T-cell (primary cell): ENCODE measurements at places on chromosomes 1 and 21.

GRCh38 chr1:111873460-111874030 is 115.9 kb downstream of the KCND3 start:
- H3K36me3 ChIP-seq, result no peaks in the 10 kb centered on the region
- no peak for DNase-seq
- H3K27ac ChIP-seq, result no peak overlapping the region
- no peak overlapping the region for H3K4me3 ChIP-seq
- no peaks in the 10 kb centered on the region for H3K4me1 ChIP-seq

DNA sequence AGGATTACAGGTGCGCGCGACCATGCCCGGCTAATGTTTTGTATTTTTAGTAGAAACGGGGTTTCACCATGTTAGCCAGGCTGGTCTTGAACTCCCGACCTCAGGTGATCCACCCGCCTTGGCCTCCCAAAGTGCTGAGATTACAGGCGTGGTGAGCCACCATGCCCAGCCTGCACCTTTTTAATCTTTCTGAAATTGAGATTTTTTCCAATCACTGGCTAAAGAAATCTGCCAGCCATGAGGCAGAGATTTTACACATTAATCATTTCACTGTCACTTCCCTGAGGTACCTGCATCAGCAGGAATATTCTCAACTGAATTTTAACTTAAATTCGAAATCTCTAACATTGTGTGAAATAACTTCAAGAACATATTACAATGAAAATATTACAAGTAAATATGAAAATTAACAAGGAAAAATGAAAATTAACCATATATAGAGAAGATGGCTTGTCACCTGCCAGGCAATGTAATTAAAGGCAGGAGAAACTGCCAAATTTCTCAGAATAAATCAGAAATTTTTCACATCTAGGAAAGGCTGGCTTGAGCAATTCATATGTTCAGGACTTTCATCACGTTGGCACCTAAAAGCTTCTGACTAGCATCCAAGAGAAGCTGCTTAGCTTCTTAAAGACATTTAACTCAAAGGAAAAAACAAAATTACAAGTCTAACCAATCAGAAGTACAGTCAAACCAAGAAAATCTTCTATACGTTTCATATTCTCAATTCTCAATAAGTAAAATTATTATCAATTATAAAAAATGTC is 5.9 kb downstream of the ANKRD13C start:
- no peaks in the 10 kb centered on the region for H3K36me3 ChIP-seq
- H3K27me3 ChIP-seq, result no peaks in the 10 kb centered on the region
- H3K4me1 ChIP-seq, result peaks cover 16% of the 10 kb centered on the region
- H3K4me3 ChIP-seq, result no peak overlapping the region
- no peak for DNase-seq

DNA sequence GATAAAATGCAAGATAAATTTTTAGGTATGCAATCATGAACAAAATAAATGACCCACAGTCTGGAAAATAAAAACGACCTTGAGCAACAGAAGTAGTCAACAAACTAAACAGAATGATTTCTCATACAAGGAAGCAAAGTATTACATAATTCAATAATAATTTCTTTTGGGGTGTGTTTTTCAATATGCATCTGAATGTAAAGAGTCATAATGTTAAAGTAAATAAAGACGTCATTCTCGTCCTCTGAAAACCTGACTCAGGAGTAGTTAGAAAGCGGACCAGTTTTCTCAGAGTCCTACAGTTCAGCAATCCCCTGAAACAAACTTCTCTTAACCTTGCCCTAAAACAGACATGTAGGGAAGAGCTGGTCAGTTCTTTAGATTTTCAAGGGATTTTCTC is 18.6 kb downstream of the CDC42BPA start:
- H3K4me1 ChIP-seq, result no peaks in the 10 kb centered on the region
- H3K4me3 ChIP-seq, result no peak overlapping the region

DNA sequence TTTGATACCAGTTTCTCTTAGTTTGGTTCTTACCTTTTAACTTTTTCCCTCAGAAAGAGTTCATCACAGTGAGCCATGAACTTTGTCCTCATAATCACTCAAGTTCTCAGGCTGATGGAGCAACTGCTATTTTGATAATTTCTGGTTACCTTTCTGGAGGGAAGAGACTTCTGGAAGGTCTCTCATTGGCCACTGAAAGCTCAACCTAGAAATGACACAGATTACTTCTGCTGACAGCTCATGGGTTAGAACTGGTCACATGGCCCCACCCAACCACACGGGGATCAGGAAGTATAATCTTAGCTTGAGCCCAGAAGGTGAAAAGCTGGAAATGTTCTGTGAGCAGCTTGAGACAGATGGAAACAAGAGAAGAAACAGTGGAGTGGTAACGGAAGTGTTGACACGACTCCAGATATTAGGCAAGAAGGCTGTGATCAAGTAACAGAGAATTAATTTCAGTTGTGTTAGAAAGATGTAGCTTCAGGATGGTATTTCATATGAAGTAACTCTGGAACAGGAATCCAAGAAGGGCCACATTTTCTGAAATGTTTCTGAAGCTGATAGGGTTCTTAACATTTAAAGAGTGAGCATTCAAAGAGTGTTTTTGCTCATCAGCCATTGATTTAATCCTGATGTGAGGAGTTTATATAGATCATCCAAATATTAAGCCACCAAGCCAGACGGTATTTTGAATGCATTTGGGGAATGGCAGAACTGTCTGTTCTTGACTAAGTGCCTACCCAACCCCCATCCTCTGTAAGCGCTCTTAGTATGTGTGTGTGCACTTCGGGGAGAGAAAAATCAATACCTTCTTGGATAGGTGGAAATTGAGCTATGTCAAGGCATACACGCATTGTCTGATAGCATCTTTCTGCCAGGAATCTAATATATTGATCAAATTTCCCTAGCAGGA is 21.9 kb upstream of the XPR1 start:
- no peak overlapping the region for H3K4me3 ChIP-seq
- no peak overlapping the region for H3K27ac ChIP-seq
- H3K4me1 ChIP-seq, result peaks cover 2% of the 10 kb centered on the region
- no peaks in the 10 kb centered on the region for H3K36me3 ChIP-seq
- no peak for DNase-seq
- no peaks in the 10 kb centered on the region for H3K27me3 ChIP-seq

GRCh38 chr1:215045698-215046308 is 36.7 kb upstream of the KCNK2 start:
- no peak for DNase-seq
- no peaks in the 10 kb centered on the region for H3K27me3 ChIP-seq
- H3K4me3 ChIP-seq, result no peak overlapping the region
- no peaks in the 10 kb centered on the region for H3K36me3 ChIP-seq
- no peaks in the 10 kb centered on the region for H3K4me1 ChIP-seq
- H3K27ac ChIP-seq, result no peak overlapping the region

- no peaks in the 10 kb centered on the region for H3K36me3 ChIP-seq
- no peaks in the 10 kb centered on the region for H3K27me3 ChIP-seq
- H3K4me3 ChIP-seq, result no peak overlapping the region
These were observed 24.0 kb downstream of the HENMT1 start for GRCh38 chr1:108636876-108637275.

DNA sequence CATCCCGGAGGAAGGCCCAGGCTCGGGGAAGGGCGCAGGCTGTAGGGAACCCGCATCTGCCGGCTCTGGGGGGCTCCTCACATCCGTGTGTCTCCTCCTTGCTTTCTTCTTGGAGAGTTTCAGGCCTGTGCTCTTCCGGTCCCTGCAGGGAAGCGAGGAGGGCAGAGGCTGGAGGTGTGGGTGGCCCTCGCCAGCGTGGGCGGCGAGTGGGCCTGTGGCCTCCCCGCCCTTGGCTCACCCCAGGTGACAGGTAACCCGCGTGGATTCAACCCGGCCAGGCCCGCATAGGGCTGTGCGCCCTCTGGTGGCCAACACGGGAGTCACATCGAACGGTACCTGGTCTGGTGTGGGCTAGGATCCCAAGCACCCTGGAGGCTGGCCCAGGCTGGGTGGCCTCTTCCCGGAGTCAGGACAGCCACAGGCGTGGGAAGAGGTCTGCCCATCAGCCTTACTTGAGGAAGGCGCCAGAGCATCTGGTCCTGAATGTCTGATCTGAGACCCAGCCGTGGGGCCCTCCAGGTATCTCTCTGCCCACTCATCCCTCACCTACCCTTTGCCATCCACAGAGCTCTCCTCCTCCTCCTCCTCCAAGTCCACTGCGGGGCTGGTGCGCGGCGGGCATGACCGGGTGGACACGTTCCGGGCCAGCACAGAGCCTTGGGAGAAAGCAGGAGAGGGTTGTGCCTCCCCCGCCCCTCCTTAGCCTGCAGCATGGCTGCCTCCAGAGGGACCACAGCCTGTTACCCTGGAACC is 9.6 kb upstream of the TNFRSF25 start:
- H3K27me3 ChIP-seq, result peaks cover 8% of the 10 kb centered on the region
- peaks cover 11% of the 10 kb centered on the region for H3K4me1 ChIP-seq
- no peak overlapping the region for H3K4me3 ChIP-seq
- DNase-seq, result peak; percentile 70
- H3K36me3 ChIP-seq, result no peaks in the 10 kb centered on the region

DNA sequence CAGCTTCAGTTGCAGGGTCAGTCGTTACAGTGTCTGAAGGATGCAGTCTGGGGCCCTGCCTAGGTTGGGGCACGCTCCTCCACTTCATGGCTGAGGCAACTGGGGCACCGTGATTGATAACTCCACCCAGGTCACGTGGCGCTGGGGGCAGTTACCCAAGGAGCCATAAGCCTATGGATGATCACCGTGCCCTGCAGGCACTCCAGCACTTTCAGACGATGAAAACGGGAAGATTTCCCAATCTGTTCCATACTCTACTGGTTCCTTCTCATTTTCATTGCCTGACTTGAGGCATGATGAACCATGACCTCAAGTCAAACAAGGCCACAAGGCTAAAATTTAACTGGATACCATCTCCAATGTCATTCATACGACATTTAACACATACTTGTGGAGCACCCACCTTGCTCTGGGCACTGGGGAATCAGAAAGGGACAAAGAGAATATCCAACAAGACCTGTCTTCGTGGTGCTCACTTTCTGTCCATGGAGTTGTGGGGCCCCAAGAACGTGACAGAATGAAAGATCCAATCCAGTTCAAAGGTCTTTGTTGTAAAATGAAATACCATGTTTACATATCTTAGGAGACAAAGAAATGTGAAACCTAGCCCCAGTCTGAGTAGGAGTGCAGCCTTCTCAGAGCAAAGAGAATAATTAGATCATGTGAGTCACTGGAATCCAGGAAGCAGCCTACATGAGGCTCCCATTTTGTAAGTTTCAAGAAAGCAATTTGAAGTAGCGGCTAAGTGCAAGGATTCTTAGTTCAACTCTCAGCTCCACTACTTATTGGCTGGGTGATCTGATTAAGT is 39.4 kb upstream of the SPOCD1 start:
- H3K36me3 ChIP-seq, result no peaks in the 10 kb centered on the region
- peaks cover 6% of the 10 kb centered on the region for H3K4me1 ChIP-seq
- DNase-seq, result no peak
- H3K27ac ChIP-seq, result no peak overlapping the region

GRCh38 chr1:235972311-235972689 is 92.6 kb downstream of the NID1 start:
- no peaks in the 10 kb centered on the region for H3K4me1 ChIP-seq
- H3K27me3 ChIP-seq, result no peaks in the 10 kb centered on the region
- no peak for DNase-seq
- peak overlapping the region; percentile 58 for H3K27ac ChIP-seq
- H3K36me3 ChIP-seq, result no peaks in the 10 kb centered on the region

GRCh38 chr1:66431999-66432398 is 102.0 kb upstream of the SGIP1 start:
- no peaks in the 10 kb centered on the region for H3K27me3 ChIP-seq
- H3K36me3 ChIP-seq, result peaks cover 10% of the 10 kb centered on the region
- peaks cover 6% of the 10 kb centered on the region for H3K4me1 ChIP-seq
- DNase-seq, result no peak
- H3K4me3 ChIP-seq, result no peak overlapping the region
- H3K27ac ChIP-seq, result no peak overlapping the region

DNA sequence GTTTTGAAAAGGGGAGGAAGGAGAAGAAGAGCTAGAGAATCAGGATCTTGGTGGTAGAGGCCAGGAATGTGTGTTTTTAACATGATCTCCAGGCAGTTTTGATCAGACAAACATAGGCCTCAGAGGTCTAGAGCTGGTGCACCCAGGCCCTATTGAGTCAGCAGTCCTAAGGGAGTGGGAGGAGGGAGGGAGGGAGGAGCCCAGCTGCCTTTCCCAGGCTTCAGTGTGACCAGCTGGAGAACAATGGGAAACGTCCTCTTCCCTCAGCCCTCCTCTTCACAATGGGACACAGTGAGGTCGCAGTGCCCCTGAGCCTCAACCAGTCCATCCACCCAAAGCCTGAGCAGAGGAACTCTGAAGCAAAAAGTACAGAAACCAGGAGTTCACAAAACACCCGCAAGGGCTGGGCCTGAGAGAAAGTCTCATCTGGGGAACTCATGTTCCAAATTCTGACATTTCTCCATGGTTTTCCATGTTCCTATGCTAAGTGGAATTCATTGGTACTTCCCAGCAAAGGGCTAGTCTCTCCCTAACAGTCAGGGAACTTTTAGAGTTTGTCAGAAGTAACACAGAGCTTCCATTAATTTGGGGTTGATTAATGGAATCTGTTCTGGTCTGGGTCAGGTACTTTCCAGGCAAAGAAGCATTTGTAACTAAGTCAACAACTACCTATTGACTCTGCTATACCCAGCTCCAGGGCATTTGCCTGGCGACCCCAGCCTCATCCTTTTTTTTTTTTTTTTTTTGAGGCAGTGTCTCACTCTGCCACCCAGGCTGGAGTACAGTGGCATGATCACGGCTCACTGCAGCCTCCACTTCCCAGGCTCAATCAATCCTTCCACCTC is 37.5 kb downstream of the ELAPOR1 start:
- no peaks in the 10 kb centered on the region for H3K27me3 ChIP-seq
- H3K27ac ChIP-seq, result no peak overlapping the region
- H3K4me1 ChIP-seq, result no peaks in the 10 kb centered on the region

- H3K36me3 ChIP-seq, result no peaks in the 10 kb centered on the region
- no peak overlapping the region for H3K4me3 ChIP-seq
- peak; percentile 23 for DNase-seq
- H3K4me1 ChIP-seq, result no peaks in the 10 kb centered on the region
These were observed 21.4 kb downstream of the STUM start for GRCh38 chr1:226569879-226570547.

GRCh38 chr1:87346130-87346814 is 17.6 kb downstream of the LMO4 start:
- H3K4me3 ChIP-seq, result no peak overlapping the region
- peaks cover 2% of the 10 kb centered on the region for H3K4me1 ChIP-seq
- H3K36me3 ChIP-seq, result no peaks in the 10 kb centered on the region
- H3K27ac ChIP-seq, result no peak overlapping the region
- DNase-seq, result no peak

DNA sequence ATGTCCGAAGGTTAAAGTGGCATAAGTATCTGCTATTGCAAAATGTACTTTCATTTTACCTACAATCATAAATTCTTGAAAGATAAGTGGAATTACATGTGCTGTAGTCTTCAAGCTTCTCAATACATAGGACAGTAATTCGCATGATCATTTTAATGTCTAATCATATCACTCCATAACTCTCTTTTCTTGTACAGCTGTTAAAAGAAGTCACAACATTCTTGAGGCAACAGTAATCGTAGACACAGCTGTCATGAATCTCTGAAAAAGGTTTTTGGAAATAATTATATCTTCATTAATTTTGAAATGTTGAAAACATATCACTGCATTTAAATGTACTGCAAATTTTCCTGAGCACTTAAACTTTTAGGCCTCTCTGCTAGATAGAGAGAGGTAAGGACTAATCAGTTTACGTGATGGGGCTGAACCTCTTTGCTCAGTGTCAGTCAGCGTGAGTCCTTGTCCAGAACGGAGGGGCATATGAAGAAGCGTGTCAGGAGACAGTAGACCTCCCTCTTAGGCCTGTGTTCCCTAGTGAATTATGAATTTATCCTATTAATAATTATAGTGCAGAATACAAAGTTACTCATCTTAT is 133.4 kb downstream of the NEK7 start:
- no peak overlapping the region for H3K27ac ChIP-seq
- no peak for DNase-seq
- no peaks in the 10 kb centered on the region for H3K4me1 ChIP-seq
- H3K27me3 ChIP-seq, result no peaks in the 10 kb centered on the region
- H3K4me3 ChIP-seq, result no peak overlapping the region
